Suprapubic skin (tissue), 4 donors: ENCODE measurements at places on chromosomes 3 and 15.

DNA sequence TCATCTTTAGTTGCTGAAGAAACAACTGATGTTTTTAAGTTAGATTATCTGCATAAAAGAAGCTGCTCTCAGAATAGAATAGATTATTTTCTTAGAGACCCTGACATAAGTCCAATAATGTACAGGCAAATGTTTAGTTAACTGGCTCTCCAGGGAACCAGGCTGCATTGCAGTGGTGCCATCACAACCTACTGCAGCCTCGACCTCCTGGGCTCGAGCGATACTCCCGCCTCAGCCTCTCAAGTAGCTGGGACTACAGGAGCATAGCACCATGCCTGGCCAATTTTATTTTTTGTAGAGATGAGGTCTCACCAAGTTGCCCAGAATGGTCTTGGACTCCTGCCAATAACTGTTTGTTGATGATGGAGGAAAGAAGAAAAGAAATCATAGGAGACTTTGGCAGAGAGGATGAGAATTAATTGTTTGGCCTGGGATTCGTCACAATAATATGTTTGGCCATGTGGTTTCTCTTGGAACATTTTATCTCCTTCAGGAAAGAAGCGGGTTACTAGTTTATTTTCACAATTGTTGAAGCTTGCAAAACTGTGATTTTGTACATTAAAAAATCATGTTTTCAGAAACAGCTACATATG lies 429.2 kb downstream of the CADM2 start:
- H3K27ac ChIP-seq = no peak overlapping the region
- no peak for DNase-seq
- H3K36me3 ChIP-seq = no peaks in the 10 kb centered on the region
- no peaks in the 10 kb centered on the region for H3K4me1 ChIP-seq

DNA sequence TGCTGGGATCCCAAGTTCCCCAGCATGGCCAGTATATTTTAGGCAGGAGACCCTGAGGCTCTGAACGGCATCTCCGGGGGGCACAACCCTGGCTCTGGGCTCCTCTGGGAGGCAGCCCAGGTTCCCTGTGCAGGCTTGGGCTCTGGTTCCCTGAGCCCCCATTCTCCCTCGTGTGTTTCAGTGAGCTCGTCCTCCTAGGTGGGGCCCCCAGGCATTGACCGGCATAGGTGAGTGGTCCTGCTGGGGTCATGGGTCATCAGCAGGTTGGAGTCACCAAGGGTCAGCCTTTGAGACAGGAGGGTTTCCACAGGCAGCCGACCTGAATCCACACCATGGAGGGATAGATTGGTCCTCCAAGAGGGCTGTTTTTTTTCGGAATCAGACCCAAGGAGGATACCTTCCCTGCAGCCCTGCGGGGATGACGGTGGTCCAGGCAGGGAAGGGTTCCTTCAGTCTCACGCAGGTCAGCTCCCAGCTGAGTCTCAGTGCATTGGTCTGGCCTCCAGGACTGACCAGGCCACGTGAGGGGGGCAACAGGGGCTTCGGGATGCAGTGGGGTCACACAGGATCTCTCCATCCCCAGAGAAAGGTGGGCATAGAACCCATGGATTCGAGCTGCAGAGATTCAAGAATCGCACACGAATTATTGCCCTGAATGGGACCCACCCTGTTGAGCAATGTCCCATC lies 226.0 kb downstream of the SNRPN start:
- no peaks in the 10 kb centered on the region for H3K36me3 ChIP-seq
- peak; percentile 28 for DNase-seq
- H3K27me3 ChIP-seq = no peaks in the 10 kb centered on the region
- H3K4me3 ChIP-seq = no peak overlapping the region

DNA sequence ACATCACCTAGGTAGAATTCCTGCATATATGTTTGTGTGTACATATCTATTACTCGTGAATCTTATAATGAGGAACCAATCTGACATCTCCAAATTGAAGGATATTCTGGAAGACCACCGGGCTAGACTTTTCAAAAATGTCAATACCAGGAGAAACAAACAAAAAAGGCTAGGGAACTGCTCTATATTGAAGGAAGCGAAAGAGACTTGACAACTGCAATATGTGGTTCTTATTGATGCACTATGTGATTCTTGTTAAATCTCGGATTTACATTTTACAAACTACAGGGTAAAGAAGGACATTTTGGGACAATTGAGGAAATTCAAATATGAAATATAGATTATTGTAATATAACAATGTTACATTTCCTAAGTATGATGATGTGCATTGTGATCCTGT lies 137.5 kb upstream of the CCDC54 start:
- H3K27ac ChIP-seq = no peak overlapping the region
- no peaks in the 10 kb centered on the region for H3K36me3 ChIP-seq
- H3K27me3 ChIP-seq = no peaks in the 10 kb centered on the region
- DNase-seq = no peak
- peak overlapping the region; percentile 74 for H3K4me3 ChIP-seq

GRCh38 chr3:120350401-120350941 lies 1.3 kb upstream of the LRRC58 start:
- H3K36me3 ChIP-seq = no peaks in the 10 kb centered on the region
- no peak overlapping the region for H3K27ac ChIP-seq
- DNase-seq = peak; percentile 62
- H3K4me1 ChIP-seq = peaks cover 27% of the 10 kb centered on the region
- H3K4me3 ChIP-seq = peak overlapping the region; percentile 84
- no peaks in the 10 kb centered on the region for H3K27me3 ChIP-seq

DNA sequence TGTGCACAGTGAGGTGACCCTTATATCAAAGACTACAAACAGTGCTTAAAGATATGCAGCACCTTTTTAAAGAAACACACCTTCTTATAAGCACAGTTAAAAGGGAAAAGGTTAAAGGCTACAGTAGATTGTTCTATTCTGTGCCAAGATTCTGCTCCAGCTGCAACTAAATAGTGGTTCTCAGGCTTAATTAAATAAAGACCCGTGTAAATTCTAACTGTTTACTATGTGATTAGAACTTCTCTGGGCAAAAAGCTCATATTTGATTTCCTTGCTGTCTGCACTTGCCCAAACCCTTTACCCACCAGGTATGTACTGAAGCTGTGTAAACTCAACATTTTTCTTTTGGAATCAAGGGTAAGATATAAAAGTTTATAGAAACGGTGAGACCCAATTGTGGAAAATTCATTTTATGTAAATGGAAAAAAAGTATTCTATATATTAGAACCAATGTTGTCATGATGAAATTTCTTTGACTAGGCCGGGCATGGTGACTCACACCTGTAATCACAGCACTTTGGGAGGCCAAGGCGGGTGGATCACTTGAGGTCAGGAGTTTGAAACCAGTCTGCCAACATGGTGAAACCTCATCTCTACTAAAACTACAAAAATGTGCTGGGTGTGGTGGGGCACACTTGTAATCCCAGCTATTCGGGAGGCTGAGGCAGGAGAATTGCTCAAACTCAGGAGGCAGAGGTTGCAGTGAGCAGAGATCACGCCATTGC lies 230.6 kb downstream of the MECOM start:
- H3K4me3 ChIP-seq = no peak overlapping the region
- H3K4me1 ChIP-seq = no peaks in the 10 kb centered on the region
- no peak for DNase-seq

GRCh38 chr3:49327485-49327884 lies 12.4 kb downstream of the USP4 start:
- H3K27me3 ChIP-seq = no peaks in the 10 kb centered on the region
- H3K27ac ChIP-seq = no peak overlapping the region
- peaks cover 92% of the 10 kb centered on the region for H3K36me3 ChIP-seq
- DNase-seq = no peak
- H3K4me3 ChIP-seq = no peak overlapping the region

GRCh38 chr3:24589931-24590880 lies 95.6 kb upstream of the THRB start:
- H3K27ac ChIP-seq = no peak overlapping the region
- no peak overlapping the region for H3K4me3 ChIP-seq
- DNase-seq = no peak
- H3K27me3 ChIP-seq = no peaks in the 10 kb centered on the region

DNA sequence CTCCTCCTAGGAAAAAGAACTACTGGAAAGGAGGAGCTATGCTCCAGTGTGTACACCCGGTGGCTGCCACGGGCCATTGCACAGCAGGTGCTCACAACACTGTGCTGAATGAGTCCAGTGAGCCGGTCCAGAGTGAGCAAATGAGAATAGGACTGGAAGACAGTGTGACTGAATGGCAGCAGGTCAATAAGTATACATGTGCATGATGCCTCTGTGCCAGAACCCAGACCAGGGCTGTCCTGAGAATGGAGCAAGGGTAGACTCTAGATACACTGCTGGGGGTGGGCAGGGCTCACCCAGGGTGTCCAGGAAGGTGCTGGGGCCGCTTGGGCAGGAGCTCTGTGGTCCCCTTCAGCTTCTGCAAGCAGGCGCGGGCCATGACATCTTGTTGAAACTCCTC lies 8.3 kb downstream of the POLG start:
- H3K4me3 ChIP-seq = no peak overlapping the region
- H3K27ac ChIP-seq = no peak overlapping the region
- H3K4me1 ChIP-seq = peaks cover 26% of the 10 kb centered on the region
- DNase-seq = no peak
- no peaks in the 10 kb centered on the region for H3K27me3 ChIP-seq
